ENCODE measurements at places on chromosomes 6 and 20.

DNA sequence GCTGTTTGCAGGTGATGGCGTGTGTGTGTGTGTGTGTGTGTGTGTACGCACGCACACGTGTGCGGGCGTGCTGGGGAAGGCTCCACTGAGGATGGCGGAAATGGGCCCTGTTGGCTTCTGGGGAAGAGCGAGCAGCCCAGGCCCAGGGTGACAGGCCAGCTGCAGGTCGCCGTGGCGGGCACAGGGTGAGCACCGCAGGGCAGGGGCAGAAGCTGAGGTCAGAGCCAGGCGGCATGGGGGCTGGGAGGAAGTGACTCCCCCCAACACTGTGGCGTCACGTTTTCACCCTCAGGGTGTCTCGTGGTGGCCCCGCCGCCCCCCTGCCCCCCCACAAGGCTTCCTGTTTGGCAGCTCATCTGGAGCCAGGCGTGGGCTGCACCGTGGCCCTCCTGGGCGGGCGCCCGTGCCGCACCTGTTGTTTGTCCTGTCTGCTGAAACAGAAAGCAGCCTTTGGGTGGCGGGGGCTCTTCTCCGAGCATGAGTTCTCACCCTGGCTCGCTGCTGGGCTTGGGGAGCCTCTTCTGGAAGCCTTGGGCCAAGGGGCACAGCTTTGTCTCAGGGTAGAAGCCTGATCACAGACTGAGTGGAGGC is 7.1 kb downstream of the RBM38 start:
- no peak for DNase-seq

- no peak for DNase-seq
Measured at GRCh38 chr6:4401408-4402368, 266.3 kb upstream of the ECI2 start.

DNA sequence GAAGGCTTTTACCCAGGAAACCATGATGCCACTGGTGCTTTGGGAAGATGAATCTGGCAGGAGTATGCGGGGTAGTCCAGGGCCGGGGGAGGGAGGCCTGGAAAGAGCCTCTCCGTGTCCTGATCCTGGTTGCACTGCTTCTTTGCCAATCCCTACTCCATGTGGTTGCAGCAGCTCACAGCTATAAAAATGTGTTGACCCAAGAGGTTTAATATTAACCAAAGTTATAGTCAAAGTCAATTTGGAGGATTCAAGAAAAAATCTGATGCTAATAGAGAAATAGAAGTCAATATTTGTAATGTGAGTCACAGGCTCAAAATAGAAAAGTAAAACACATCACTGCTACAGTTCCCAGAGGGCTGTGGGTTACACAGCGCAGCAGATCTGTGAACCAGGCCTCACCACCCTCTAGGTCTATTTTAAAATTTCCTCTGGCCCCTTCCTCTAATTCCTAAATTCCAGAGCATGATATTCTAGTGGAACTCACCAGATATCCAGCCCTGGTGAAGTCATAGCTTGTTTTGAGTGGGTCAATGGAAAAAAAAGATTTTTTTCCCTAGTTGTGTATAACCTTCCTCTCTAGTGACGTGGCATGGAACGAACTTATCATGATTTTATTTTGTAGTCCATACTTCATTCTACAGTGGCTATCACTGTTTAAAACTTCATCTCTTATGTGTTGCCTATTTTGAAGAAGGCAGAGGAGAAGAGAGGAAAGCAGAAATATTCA is 63.2 kb upstream of the BMP2 start:
- peak; percentile 58 for DNase-seq

- DNase-seq, result no peak
Measured at GRCh38 chr20:36775826-36776225, 2.3 kb upstream of the DSN1 start.

DNA sequence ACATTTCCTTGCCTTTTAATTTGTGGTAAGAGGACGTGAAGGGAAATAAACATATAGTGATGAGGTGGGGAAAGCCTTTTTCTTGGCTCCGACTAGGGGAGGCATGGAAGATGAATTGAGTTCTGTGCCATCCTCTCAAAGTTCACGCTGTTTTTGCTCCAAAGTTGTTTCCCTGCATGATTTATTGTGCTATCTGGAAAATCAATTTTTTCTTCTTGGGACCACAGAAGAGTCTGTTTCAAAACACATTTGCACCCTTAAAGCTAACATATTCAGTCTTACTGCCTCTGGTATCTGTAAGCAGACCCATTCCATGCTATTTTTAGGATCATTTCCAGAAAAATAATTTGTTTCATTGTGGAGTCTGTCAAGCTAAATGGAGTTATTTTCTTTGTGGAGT is 57.6 kb upstream of the KCNG1 start:
- DNase-seq, result no peak

- DNase-seq, result no peak
Measured at GRCh38 chr20:20549704-20550103, 162.7 kb downstream of the RALGAPA2 start.

DNA sequence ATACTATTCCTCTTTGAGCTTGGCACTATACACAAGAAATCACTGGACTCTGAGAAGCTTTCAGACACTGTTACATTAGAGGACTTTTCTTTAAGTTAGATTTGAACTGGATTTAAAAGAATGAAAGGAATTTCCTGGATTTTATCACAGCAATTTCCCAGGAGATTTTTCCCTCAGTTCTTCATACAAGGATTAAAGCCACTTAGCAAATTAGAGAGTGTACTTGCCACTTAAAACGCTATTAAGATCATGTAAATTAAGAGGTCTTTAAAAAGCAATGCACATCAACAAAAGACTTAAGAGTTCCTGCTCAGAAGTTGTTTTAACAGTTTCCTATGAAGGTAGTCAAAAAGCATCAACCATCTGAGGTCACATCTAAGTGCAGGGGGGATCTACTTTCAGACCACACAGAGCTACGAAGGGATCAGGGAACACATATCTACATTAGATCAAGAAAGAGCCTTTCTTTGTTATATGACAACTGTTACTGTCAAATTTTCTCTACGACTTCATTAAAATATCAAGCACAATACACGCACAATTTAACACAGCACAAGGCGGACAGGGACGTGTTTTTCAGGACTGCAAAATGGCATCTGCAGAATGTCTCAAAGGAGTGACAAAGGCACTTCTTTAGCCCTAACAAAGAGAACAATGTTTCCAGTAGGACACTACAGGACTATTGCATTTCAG is 65.8 kb downstream of the EPB41L2 start:
- no peak for DNase-seq

GRCh38 chr6:158900663-158901312 is 81.6 kb upstream of the EZR start:
- no peak for DNase-seq

DNA sequence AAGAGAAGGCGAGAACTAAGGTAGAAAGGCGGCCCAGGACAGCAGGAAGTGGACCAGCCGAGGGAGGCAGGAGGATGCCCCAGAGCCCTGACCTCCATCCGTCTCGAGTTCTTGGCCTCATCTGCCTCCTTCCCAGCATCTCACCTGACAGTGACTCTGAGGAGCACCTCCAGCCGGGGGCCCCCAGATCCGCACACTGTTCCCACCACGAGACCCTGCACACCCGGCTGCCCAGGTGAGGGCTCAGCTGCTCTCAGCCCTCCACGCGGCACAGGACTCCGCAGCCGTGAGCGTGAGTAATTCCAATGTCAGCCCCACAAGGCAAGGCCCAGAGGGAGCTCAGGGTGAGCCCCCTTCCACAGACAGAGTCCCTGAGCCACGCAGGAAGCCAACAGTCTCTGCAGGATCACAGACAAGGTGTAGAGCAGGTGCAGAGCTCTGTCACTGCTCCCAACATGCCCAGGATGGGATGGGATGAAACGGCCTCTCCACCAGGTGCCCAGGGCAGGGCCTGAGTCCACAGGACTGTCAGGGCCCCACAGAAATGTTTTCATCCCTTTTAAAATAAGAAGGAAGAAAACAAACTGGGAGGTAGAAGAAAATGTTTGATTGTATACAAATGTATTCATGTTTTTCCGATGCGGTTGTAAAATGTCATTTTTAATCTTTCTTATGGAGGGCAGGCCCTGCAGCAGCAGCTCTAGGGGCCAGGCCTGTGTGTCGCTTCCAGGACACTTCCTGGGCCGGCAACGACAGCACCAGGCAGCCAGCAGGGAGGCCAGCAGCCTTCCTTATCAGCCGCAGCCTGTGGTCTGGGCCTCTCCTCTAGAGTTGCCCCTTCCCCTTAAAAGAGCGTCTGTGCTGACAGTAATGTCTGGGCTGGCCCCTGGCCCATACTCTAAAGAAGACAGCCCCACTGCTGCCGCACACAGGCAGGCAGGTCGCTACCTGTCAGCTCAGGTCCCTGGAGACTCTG is 66.9 kb downstream of the DLL1 start:
- no peak for DNase-seq

- DNase-seq, result no peak
Measured at GRCh38 chr20:33790566-33790965, 20.6 kb upstream of the CHMP4B start.

- DNase-seq, result no peak
Measured at GRCh38 chr6:34094474-34095135, 51.3 kb downstream of the GRM4 start.

DNA sequence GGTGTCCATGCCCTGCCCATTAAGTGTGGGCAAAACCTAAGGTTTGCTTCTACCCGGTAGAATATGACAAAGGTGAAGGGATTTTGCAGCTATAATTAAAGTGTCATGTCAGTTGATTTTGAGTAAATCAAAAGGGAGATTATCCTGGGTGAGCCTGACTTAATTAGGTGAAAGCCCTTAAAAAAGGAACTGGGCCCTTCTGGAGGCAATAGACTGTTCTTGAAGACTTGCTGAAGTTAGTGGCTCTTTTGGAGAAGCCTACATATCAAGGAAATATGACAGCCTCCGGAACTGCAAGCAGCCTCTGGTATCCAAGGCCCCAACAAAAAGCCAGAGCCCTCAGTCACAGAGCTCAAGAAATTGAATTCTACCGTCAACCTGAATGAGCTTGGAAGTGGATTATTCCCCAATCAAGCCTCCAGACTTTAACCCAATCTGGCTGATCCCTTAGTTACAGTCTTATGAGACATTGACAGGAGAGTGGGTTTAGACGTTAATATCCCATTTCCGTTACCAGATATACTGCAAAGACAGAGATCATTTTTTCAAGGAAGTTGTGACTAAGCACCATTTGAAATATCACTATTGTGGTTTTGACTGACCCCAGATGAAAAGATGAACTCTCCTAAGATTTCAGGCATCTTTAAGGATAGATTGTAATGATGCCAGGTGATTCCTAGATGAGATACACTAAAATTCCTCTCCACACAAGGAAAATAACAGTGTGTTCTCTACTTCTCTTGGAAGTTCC is 303.4 kb downstream of the PLCB1 start:
- DNase-seq, result no peak

- no peak for DNase-seq
Measured at GRCh38 chr6:39422238-39422637, 99.7 kb upstream of the KCNK16 start.

GRCh38 chr20:23101696-23102406 is 15.7 kb upstream of the CD93 start:
- no peak for DNase-seq

DNA sequence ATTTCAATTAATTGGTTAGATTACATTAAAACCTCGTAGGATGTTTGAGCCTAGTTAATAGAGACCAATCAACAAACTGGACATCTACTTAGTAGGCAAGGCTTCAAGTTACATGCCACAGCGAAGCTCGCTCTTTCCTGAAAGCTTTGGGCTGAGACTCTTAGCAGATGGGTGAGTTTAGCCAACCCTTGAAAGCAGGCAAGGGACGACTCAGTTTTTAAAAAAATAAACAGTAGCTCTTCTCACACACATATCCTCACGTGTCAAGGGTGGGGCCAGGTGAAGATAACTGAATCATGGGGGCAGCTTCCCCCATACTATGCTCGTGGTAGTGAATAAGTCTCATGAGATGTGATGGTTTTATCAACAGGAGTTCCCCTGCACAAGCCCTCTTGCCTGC is 775 bp downstream of the MTFR2 start:
- DNase-seq, result no peak

- no peak for DNase-seq
Measured at GRCh38 chr6:150641398-150642139, 41.9 kb downstream of the PLEKHG1 start.

DNA sequence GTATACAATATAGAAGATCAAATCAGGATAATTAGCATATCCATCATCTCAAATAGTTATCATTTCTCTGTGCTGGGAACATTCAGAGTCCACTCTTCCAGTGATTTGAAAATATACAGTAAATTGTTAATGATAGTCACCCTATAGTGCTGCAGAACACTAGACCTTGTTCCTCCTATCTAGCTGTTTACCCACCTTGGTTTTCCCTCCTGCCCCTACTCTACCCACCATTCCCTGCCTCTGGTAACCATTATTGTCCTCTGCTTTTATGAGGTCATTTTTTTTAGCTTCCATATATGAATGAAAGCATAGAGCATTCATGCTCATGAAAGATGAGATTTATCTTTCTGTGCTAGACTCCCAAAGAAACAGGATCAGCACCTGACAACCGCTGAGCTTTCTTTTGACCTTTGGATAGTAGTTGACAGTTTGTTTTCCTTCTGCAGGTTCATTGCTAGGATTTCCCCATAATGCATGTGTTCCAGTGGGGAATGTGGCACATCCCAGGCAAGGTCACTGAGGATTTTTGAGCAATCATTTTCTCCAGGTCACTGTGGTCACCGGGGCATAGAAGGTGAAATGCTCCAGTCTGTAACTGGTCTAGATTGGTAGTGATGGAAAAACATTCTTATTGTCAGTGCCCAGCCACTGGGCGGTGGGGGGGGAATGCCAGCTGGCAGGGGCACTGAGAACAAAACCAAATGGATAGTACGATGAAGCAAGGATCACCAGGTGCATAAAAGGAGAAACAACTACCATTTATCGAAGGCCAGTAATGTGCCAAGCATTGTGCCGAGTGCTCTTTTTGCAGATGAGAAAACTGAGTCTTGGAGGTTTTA is 33.6 kb upstream of the BCAS1 start:
- no peak for DNase-seq

DNA sequence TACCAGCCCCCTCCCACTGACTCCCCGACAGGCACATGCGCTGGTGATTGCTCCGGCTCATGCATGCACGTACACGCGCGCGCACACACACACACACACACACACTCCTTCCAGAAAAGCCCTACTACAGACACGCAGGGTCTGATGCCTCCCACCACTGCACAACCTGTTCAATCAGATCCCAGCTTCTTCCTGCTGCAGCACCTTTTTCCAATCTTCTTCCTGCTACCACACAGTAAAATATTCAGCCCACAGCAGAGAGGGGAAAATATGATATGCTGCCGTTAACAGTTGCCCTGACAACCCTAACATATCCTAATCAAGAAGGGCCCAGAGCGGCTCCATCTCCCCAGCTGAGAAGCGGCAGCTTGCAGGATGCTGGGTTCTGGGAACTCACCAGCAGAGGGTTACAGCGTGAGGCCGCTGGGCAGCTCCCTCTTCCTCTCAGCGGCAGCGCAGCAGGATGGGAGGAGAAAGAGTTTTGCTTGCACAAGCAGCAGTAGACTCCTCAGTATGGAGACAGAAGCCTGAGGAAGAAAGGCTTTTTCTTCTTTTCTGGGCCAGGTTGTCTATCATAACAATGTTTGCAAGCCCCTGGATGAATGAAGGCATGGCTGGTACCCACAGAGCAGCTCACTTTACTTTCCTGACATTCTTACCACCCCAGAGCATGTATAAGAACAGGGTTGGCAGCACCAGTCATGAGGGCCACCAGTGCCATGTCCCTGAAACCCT is 23.9 kb downstream of the MAP7 start:
- peak; percentile 47 for DNase-seq

GRCh38 chr6:2101213-2101612 is 144.2 kb downstream of the GMDS start:
- no peak for DNase-seq

- DNase-seq, result no peak
Measured at GRCh38 chr20:51423290-51423667, 119.2 kb downstream of the NFATC2 start.

Measured in brain pericyte (primary cell).